Stimulated activated CD4-positive, alpha-beta T cell treated with anti-CD3 and anti-CD28 coated beads, Interleukin-4, amount 100 ng/mL, for 4 hours (primary cell): ENCODE measurements at places on chromosomes 16 and 17.

GRCh38 chr17:35073183-35073790 is 9.8 kb upstream of the RFFL start:
- DNase-seq = no peak

- DNase-seq = no peak
These were observed 111.6 kb downstream of the SHISA9 start for GRCh38 chr16:13013043-13013442.

GRCh38 chr17:82320956-82321927 is 3.8 kb upstream of the CD7 start:
- peak; percentile 75 for DNase-seq

- DNase-seq = no peak
These were observed 6.3 kb upstream of the PRKCB start for GRCh38 chr16:23829454-23829853.

GRCh38 chr16:86343027-86343795 is 167.1 kb upstream of the FOXF1 start:
- no peak for DNase-seq

GRCh38 chr17:69443138-69443537 is 28.6 kb downstream of the MAP2K6 start:
- no peak for DNase-seq

- DNase-seq = no peak
These were observed 14.5 kb downstream of the TMC6 start for GRCh38 chr17:78113804-78114785.

- DNase-seq = no peak
These were observed 610 bp downstream of the VPS4A start for GRCh38 chr16:69311533-69312387.

DNA sequence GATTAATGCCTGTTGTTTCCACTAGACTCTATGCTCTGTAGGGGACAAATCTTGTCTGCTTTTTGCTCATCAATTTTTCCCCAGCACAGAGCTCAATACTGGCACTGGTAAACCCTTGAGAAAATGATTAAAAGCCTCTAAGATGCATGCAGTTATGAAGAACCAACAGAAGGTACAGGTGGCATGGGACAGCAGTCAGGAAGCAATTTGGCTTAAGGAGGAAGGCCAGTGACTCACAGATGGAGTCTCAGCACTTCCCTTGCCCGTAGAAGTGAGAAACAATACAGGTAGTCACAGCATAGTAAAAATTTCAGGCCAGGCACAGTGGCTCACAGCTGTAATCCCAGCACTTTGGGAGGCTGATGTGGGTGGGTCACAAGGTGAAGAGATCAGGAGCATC is 504.7 kb upstream of the RBFOX1 start:
- DNase-seq = no peak

DNA sequence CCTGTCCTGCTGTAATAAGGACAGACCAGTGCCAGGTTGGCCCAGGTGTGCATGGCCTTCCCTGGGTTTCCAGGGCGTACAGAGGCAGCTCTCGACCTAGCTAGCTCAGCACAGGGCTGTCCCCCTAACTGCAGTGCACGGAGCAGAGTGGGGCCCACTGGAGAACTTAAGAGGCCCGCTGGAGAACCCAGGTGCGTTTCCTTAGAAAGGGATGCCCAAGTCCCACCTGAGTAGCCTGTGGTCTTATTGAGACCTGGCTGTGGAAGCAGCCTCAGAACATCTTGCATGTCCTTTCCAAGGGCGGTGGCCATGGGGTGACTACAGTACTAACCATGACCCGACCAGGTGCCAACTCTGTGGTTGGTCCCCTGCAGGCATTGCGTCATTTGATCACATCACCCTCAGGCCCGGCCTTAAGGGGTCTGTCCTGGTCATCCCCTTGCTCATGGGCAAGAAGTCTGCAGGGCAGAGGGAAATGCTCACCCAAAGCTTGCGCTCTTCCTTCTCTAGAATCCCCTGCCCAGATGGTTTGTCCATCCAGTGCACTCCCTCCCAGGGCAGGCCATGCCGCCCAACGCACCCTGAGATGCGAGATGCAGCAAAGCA is 3.3 kb upstream of the CCNF start:
- no peak for DNase-seq

DNA sequence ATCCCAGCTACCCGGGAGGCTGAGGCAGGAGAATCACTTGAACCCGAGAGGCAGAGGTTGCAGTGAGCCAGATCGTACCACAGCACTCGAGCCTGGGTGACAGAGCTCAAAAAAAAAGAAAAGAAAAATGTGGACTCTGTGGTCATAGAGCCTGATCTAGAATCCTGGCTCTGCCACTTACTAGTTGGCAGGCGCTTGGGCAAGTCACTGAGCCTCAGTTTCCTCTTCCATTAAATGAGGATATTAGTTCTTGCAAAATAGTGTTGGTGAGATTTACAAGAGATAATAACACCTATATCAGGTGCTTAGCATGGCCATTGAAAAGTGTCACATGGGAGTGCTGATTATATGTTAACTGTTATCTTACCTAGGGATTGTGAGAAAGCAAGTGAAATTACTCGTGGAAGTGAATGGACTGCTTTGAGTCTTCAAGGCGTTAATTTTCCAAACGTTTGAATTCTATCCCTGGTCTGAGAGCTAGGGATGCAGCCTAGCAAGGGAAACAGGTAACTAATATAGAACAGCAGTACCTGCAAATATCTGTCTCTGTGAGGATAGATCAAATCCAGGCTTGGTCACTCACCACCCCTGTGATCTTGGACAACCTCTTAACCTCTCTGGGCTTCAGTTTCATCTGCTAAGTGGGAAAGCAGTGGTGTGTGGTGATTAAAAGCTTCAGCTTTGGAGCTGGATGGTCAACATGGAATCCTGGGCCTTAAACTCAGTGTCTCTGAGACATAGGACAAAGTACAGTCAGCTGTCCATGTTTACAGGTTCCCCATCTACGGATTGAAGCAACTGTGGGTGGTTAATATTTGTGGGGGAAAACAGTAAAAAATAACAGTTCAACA is 953 bp upstream of the NSMCE1 start:
- no peak for DNase-seq

GRCh38 chr17:21381076-21381706 is 5.0 kb downstream of the KCNJ12 start:
- no peak for DNase-seq

DNA sequence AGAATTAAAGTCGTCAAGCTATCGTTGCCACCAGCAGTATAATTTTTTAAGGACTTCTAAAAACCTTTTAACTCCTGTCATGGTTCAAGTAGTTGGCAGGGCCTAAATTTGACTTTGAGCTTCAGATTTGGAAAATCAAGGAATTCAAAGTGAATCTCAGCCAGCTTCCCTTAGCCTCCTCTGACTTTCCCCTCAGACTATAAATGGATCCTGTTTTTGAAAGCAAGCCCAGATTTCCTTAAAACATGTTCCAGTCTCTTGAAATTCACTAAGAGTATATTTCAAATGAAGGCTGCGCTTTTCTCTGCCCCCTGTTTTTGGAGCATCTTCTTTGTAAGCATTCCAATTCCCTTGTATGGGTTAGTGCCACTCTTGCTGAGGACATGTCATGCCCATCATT is 101.8 kb upstream of the CDH8 start:
- DNase-seq = no peak

DNA sequence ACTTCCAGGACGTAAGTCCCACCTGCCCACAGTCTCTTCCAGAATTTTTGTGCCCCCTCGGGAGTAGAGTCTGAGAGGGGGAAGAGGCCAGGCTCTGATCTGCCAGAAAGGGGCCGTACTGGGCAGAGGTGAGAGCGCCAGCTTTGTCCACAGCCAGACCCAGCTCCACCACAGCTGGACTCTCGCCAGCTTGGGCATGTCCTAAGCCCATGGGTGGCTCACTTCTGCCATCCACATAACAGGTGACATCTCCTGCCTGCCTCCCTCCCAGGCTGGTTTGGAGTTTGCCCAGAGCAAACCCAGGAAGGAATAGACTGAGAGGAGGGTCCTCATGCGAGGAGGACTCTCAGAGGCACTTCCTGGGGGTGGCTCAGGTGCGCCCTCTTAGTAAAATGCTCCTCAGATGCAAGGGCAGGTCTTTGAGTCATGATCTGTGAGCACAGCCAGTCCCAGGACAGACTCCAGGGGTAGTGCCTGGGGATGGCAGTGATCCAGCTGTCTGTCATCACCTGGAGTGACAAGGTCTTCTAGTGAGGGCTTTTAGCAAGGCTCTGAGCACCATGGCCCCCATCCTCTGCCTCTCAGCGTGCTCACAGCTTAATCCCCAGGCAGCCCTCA is 89.2 kb downstream of the AMFR start:
- DNase-seq = no peak

DNA sequence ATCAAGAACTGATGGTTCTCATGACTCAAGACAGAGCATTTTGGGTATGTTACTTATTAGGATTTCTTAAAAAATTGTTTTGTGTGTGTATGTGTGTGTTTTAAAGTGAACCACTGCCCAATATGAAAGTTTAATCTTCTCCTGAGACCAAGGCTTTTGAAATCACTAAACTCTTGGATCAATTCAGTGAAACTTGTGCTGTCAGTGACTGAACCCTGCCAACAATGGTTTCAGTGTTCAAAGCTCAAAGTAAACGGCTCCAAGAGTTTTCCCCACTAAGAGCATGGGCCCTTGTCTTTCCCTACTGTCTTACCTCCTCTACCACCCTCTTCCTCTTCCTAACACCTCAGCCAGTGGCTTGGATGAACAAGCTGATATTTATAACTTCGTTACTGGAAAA is 22.0 kb downstream of the NFE2L1 start:
- DNase-seq = no peak

GRCh38 chr17:50052241-50052796 is 3.6 kb upstream of the ITGA3 start:
- DNase-seq = no peak

- no peak for DNase-seq
These were observed 6.4 kb upstream of the SLFN12L start for GRCh38 chr17:35543856-35544255.

GRCh38 chr17:72373910-72374741 is 253.3 kb downstream of the SOX9 start:
- no peak for DNase-seq

DNA sequence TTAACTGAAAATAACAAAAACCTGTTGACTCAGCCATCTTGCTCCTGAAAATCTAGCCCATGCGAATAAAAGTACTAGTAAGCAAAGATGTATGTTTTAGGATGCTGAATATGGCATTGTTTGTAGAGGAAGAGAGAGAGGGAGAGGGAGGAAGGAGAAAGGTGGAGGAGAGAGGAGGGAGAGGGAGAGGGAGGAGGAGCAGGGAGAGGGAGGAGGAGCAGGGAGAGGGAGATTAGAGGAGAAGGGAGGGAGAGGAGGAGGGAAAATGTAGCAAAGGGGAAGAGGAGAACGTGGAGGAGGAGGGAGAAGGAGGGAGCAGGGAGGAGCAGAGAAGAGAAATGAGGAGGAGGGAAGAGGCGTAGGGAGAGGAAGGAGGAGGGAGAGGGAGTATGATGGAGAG is 324.5 kb upstream of the EEF2KMT start:
- no peak for DNase-seq

- DNase-seq = no peak
These were observed 53.1 kb downstream of the RPH3AL start for GRCh38 chr17:299546-299945.

- DNase-seq = peak; percentile 69
These were observed 17.3 kb upstream of the WFDC1 start for GRCh38 chr16:84277244-84277823.

DNA sequence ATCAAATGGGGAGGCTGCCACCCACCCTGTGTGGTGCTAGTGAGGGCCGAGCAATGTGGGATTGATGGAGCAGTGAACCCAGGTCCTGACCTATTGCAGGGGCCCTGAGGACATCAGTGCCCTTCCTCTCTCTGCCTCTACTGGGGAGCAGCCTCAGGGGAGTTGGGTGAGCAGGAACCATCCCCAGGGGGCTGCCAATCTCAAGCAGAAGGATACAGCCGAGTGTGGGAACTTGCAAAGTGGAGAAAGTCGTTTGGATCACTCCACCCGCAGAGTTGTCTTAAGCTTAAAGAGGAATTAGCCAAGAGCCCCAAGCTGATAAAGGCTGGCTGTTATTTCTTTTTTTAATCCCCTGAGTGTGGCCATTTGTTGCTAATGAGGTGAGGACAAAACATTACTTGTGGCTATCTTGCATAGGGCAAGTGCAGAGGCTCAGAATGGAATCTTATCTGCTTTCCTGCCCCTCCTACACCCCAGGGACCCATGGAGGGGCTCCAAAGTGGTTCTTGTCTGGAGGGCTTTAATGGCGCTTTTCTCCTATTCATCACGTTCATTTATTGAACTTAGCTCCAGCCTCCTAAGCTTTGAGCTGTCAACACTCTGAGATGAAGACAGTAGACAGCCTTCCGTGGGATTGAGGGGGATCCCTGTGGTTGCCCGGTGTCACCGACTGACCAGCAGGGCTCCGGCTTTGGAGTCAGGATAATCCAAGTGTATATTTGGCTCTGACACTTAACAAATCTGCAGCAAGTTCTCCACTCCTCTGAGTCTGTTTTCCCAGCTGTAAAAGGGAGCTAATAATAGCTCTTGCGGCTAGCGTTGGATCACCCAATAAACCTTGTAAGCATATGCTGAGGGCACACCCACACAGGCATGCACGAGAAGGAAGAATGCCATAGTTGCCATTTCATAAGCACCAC is 45.1 kb downstream of the MYH11 start:
- DNase-seq = no peak

DNA sequence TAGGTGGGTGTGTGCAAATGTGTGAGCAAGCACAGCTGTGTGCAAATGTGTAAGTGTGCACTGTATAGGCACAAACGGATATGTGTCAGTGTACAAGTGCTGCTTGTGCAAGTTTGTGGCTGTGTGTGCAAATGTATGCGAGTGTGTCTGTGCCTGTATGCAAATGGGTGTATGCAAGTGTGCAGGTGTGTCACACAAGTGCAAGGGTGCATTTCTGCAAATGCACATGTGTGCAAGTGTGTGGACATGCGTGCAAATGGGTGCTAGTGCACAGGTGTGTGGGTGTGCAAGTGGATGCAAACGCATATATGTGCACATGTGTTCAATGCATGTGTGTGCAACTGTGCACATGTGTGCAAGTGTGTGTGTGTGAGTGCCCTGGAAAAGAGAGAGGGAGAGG is 76.5 kb upstream of the TNRC6C start:
- no peak for DNase-seq

GRCh38 chr17:65629234-65629690 is 67.8 kb upstream of the AXIN2 start:
- no peak for DNase-seq

GRCh38 chr17:13194887-13195286 is 177.1 kb upstream of the ELAC2 start:
- DNase-seq = no peak

DNA sequence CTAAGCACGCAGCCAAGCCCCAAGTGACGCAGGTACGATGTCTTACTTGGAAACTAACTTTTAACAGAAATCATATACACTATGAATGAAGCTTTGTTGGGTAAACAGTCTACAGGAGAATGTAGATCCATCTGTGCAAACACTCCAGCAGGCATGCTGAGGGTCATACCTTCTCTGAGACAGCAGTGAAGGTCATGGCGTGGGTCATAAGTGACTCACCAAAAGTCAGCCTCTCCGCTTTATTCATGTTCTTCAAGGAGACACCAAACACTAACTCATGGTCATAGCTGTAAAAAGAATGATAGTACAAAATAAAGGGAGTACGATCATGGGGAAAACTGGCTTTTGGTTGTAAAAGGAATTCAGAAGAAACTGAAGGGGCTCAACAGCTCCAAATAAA is 20.6 kb downstream of the BLMH start:
- no peak for DNase-seq

- no peak for DNase-seq
These were observed 10.9 kb upstream of the TMEM98 start for GRCh38 chr17:32917081-32917480.

GRCh38 chr17:77601054-77601979 is 357.2 kb upstream of the TNRC6C start:
- DNase-seq = no peak
